ENCODE measurements at places on chromosomes 2 and 18.

- DNase-seq: no peak
Observed at GRCh38 chr18:36465970-36466369, 168.5 kb downstream of the FHOD3 start.

DNA sequence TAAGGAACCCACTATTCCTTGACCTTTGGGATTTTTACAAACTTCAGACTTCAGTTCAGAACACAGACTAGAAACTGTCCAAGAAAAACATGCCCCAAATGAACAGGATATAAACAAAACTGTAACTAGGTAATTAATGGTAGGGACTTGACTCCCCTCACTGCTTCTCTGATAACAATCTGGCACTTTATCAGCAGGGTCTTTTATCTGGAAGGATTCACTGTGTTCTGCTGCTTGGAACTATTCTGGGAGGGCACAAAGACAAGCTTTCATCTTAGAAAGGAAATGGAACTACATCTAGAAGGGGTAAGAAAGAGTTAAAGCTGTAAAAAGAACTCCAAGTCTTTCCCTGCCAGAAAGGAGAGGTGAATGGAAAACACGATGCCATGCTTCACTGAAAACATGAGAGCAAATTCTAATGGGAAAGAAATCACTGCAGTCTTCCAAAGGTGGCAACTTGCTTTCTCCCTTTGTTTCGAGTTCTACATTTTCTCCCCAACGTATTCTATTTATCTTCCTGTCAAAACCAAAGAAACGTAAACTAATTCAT, 181.2 kb downstream of the THADA start:
- no peak for DNase-seq

DNA sequence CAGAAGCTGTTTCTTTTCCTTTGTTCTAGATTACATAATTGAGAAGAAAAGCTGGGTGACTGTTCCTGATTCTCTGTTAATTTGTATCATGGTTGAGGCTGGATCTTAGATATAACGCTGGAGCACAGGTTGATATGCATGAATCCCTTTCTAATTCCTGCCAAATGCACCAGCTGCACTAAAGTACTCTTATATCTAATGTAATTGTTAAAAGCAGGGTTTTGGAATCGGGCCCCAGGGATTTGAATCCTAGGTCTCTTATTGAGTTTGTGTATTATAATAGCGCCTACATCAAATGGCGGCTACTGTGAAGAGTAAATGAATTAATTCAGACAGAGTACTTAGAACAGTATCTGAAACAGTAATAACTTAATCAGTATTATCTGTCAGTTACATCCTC, 80.4 kb downstream of the MC4R start:
- no peak for DNase-seq

GRCh38 chr2:108363024-108363907, 14.5 kb upstream of the SULT1C4 start:
- no peak for DNase-seq

GRCh38 chr18:76139844-76140243, 355.2 kb downstream of the ZNF516 start:
- no peak for DNase-seq

DNA sequence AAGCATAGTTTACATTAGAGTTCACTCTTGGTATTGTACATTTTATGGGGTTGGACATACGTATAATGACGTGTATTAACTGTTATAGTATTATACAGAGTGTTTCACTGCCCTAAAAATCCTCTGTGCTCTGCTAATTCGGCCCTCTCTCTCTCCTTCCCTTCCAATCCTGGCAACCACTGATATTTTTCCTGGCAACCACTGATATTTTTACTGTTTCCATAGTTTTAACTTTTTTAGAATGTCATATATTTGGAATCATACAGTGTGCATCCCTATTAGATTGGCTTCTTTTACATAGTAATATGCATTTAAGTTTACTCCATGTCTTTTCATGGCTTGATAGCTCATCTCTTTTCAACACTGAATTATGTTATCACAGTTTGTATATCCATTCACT, 526.7 kb downstream of the RIT2 start:
- no peak for DNase-seq

- DNase-seq: peak; percentile 53
Observed at GRCh38 chr2:14633461-14634181, 1.1 kb downstream of the LRATD1 start.

DNA sequence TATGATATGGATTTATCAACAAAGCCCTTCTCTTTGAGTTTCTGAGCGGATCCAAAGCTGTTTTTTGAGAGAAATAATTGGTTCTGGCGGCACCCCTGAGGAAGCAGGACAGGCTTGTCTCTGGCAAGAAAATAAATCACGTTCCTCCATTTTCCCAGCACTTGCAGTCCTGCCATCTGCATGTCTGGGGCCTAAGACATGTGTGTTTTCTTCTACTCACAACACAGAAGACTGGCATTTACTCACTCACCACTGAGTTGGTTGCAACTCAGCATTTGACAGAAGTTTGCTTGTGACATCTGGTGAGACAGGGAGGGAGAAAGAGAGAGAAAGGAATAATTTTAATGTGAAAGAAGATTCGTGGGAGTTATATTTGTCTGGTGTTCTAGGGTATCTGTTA, 37.0 kb upstream of the YES1 start:
- no peak for DNase-seq

DNA sequence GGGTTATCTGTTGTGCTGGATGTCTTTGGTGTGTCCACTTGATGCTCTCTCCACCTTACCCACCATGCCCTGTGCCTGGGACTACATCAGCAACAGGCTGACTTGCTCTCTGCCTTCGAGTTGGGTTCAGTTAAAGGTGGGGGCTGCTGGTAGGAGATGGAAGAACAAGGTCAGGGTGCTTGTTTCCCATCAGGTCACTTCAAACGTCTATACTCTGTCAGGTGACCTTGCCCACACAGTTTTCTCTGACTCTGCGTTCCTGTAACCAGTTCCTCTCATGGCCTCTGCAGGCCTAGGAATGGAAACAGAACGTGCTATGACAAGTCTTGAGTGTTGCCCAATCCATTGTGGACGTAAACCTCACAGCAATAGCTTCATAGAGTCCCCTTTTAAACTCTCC, 38.4 kb upstream of the PAPOLG start:
- peak; percentile 17 for DNase-seq

GRCh38 chr2:19685731-19686130, 216.1 kb downstream of the TTC32 start:
- no peak for DNase-seq

GRCh38 chr18:75874401-75875089, 447.0 kb upstream of the SMIM21 start:
- no peak for DNase-seq

DNA sequence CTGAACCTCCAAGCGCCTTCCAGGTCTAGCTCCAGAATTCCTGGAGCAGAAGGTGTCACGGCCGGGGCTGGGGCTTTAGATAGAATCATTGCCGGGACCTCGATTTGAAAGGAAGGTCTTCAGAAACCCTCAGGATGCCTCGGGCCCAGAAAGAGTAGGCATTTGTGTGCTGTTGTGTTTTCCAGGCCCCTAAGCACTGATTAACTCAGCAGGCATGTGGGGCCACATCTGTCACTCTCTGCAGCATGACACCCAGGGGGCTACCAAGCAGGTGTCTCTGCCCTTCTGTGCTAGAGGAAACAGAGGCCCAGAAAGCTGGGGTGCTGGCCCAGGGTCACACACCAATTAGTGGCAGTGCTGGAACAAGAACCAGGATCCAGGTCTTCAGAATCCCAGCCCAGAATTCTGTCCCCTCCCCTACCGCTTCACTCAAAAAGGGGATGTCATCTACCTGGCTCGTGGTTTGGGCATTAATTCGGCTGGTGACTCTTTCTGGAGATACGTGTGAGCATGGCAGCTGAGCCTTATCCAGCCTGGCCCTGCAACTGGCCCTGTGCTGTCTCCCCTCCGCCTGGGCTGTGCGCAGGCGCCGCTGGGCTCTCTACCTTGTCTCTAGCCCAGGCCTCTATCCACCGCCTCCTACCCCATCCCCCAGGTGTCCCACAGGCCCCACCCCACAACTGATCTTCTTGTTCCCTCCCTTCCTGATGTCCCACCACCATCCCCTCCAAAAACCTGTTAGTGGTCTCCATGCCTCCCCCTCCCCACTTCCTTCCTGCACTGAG, 245.4 kb downstream of the ATAD2B start:
- DNase-seq: no peak

DNA sequence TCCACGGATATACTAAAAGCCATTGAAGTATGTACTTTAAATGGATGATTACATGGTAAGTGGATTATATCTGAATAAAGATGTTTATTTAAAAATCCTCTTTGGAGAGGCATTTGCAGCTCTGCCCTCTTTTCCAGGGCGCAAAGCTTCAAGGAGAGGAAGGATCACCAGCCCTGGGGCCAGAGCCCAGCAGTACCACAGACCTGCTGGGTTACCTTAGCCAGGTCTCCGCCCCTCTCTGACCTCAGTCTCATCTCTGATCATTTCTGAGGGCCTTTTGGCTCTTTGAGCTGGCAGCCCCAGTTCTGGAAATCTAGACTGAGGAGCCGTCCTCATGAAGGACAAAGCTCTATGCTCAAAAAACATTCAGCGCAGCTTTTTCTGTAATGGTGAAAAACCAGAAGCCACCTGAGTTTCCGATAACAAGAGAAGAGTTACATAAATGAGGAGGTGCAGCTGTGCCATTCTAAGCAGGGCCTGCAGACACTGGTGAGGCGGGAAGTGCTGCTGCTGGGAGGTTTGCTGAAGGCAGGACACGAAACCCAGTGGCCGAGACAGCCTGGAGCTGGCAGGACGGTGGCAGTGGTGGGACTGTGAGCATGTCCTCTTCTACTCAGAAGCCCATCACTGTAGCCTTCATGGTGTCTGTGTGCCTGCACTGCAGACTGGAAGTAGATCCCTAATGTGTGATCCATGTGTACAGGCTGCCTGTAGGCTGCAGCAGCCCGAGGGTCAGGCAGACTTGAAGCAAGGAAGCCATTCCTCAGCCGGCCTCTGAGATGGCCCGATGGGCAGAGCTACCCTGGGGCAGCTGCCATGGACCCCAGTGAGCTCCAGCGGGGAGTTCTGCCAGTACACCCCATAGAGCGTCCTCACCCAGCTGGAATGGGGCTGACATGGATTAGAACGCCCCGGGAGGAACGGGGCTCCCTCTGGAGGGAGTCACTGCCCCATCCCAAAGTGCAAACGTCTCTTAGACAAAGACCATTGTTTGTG, 27.7 kb downstream of the ADRA2B start:
- peak; percentile 13 for DNase-seq

- no peak for DNase-seq
Observed at GRCh38 chr2:71892896-71893295, 254.8 kb downstream of the CYP26B1 start.

- no peak for DNase-seq
Observed at GRCh38 chr18:46335534-46336101, 231.4 kb downstream of the HAUS1 start.

- DNase-seq: no peak
Observed at GRCh38 chr2:150471813-150472510, 15.5 kb downstream of the RND3 start.

DNA sequence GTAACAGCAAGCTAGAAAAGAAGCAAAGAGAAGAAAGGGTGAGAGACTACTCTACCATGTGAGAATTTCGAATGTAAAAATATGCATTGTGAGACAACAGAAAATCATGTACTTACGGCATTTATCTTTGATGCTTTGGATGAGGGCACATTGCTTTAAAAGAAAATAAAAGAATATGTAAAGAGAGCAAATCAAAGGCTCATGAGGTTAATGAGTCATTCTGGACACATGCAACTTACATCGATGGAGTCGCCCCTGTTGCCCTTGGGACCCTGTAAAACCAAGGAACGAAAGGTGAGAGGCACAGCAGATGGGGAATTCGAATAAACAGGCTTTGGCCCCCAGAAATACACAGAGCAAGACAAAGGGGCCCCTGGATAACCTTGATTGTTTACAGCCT, 69.0 kb downstream of the COL6A3 start:
- DNase-seq: no peak

DNA sequence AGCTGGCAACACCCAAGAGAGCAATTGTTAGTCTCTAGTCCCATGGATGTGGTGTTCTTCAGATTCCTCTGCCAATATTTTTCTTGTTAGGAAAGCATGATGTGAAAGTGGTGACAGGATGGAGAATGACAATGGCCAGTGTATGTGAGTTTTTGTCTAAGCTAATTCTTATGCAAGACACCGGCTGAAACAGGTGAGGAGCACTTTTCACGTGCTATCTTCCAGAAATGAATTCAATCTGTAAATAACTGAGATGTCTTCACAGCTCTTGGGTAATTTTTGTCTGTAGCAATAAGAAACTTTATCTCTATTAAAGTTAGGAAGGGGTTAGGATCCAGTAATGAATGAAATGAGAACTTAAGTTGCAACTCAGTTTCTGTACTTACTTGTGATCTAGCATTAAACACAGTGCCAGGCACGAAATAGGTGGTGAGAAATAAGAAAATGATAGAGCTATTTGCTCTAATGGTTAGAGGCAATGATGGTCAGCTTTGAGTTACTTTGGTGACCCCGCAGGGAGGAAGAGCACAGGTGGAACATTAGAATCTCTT, 676 bp upstream of the AGPS start:
- no peak for DNase-seq

- no peak for DNase-seq
Observed at GRCh38 chr2:27281855-27282559, at the start of gene TRIM54. Gene TRIM54, plus strand, starts transcription at chr2:27282429. Its CDS starts 303 bp downstream, at chr2:27282732.

GRCh38 chr2:102099536-102100298, 42.8 kb upstream of the IL1R1 start:
- DNase-seq: no peak

DNA sequence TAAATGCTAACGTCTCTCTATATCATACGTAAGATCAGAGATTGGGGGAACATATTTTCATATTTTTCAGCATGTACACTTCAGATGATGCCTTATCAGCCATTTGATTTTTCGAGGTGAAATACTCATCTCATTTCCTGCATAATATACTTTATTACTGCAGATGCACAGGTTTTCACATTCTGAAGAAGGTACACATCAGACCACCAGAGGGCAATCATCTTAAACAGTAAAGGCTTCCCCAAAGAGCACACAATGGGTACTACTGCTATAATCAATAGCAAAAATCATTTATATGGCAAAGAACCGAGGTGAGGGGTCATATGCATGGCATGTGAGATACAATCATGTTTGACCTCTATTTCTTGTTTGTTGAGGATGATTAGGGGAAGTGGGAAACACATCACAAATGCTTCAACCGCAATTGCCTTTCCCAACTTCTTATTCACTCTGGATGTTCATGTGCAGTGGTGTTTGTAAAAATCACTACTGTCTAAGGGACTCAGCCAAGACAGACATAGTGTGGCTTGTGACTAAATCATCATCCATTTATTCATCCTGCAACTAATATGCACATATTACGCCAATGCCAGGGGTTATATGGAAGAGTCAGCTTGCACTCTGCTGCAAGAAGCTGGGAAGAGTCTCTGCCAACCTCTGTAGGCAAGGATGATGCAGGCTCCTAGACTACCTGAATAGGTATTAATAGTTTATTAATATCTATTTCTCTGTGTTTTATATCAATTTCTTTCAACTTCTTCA, 118.7 kb downstream of the EPB41L3 start:
- no peak for DNase-seq

GRCh38 chr2:6917761-6918421, 679 bp downstream of the RNF144A start:
- peak; percentile 63 for DNase-seq
